AG09319 (cell line): ENCODE measurements at places on chromosomes 6 and 20.

- no peak for DNase-seq
These were observed 3.9 kb downstream of the APOBEC2 start for GRCh38 chr6:41056768-41057490.

GRCh38 chr6:105024803-105025202 is 67.9 kb downstream of the LIN28B start:
- no peak for DNase-seq

DNA sequence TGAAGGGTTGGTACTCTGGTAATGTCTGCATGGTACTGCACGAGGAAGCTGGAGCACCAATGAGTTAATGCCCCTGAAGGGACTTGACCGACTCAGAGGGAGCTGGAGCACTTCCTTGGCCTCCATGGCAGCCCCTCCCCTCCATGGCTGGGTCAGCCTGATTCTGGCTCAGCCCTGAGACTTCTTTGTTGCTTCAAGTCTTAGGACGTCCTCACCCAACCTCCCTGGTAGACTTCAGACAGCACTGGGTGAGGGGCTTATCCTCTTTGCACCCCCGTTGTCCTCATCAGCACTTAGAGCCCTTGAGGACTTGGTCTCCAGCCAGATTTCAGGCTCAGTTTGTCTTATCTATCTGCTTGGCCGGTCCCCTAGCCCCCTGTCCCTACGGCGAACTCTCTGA is 16.4 kb upstream of the TAGAP start:
- DNase-seq, result no peak

GRCh38 chr6:108589244-108589791 is 28.6 kb downstream of the FOXO3 start:
- no peak for DNase-seq
